Fibroblast of skin of right quadriceps (primary cell): ENCODE measurements at places on chromosomes 2 and 18.

DNA sequence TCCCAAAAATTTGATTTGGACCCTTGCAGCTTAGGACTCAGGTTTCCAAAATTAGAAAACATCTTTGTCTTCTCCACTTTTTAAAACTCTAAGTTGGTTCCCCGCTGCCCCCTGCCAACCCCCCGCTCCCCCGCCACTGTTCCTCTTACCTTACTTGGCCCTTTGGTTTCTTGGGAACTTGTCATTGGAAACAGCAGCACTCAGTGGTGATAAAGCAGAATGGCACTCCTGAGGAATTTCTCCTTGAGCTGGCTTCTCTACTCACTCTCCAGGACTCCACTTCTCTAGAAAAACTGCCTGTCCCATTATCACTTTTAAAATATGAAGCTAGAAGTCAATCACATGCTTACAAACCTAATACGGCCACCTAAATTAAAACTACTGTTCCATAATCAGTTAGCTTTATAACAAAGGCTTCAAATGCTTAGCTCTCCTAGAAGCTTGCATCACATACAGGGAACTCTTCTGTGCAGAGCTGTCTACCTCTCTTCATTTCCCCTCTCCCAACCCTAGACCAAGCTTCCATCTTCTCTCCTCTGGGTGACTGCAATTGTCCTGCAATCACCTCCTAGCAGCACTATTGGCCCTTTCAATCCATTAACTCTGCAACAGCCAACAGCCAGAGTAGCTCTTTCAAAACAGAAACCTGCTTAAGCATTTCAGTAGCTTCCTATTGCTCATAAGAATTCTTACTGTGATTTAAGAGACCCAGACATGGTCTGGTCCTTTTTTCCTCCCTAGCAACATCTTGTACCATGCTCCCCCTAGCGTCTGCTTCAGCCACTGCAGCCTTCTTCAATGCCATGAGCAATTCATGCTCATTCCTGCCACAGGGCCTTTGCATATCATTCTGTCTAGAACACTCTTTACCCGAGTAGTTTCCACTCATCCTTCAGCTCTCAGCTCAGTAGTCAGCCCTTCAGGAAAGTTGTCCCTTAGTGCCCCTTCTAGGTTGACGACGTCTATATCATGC is 15.2 kb upstream of the PLEKHM3 start:
- peak; percentile 69 for DNase-seq

- no peak for DNase-seq
Measured at GRCh38 chr2:237630216-237631000, 3.0 kb downstream of the LRRFIP1 start.

- no peak for DNase-seq
Measured at GRCh38 chr2:178954049-178954448, 95.9 kb downstream of the CCDC141 start.

DNA sequence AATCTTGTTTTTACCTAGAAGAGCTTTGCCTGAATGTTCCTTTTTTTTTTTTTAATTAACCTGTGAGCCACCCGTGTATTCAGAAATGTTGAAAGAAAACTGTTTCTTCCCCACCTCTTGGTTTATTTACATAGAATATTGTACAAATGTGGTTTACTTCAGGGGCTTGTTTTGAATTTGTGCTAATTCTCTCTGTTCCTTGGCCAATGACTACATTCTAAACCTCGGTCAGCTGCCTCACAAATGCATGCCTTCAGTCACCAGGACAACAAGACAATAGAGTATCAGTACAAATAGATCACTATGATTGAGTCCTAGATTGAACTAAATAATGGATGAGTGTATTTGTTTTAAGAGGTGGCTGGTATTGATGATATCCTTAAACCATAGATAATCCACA is 36.0 kb downstream of the AGFG1 start:
- DNase-seq = no peak

GRCh38 chr2:207828361-207829057 is 58.8 kb upstream of the FZD5 start:
- DNase-seq = no peak

DNA sequence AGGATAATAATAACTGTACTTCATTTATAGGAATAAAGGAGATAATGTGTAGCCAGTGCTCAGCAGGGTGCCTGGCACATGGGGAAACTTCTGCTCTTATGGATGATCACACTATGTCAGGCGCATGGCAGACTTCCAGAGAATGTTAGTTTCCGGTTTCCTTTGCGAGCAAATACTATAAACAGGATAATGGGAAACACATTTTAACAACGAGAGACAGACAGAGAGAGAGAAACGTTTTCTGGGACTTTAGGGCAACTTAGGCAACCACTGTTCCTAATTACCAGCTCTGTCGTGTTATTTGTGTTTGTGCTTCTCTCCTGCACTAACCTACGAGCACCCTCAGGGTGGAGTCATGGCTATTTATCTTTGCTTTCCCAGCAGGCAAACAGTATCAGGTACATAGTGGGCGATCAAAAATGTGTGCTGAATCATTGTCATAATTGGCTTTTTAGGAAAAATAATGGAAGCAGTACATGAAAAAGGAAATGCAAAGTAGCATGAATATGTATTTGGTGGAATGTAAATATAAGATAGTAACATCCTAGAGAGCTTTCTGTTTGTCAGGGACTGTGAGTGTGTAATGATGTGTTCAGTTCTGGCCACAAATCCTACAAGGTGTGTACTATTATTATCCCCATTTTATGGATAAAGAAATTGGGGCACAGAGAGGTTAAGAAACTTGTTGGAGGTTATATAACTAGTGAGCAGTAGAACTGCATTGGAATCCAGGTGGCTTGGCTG is 36.8 kb upstream of the IGFBP2 start:
- DNase-seq = peak; percentile 97
